ENCODE measurements at places on chromosomes 2 and 18.
A peak's percentile ranks its signal among the peaks of the same experiment; 100 is the strongest.

- no peak for DNase-seq
These were observed 608.1 kb downstream of the LRP1B start for GRCh38 chr2:141522702-141523101.

DNA sequence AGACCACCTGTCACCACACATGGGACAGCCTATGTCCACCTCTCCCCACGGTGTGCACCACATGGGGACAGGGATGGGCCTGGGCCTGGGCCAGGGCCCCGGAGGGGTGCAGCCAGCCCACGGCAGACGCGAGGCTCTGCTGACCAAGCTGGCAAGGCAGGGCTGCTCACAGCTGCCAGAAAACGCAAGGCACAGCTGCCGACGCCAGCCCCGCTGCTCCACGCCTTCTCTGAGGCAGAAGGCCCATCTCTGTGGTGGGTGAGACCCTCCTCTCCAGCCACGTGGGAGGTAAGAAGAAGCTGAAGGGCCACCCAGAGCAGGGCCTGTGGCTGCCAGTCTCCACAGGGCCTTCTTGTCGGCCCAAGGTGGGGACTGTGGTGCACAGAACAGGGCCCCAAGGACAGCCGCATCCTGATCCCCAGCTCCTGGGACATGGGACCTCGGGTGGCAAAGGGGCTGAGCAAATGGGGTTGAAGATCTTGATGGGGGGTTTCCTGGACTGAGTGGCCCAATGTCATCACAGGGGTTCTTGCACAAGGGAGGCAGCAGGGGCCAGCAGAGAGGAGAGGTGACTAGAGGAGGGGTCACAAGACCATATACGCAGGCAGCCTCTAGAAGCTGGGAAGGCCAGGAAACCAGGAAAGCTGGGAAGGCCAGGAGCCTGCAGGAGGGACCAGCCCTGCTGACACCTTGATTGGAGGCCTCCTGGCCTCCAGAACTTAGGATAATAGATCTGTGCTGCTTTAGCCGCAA lies 72.3 kb downstream of the NDUFA10 start:
- no peak for DNase-seq

DNA sequence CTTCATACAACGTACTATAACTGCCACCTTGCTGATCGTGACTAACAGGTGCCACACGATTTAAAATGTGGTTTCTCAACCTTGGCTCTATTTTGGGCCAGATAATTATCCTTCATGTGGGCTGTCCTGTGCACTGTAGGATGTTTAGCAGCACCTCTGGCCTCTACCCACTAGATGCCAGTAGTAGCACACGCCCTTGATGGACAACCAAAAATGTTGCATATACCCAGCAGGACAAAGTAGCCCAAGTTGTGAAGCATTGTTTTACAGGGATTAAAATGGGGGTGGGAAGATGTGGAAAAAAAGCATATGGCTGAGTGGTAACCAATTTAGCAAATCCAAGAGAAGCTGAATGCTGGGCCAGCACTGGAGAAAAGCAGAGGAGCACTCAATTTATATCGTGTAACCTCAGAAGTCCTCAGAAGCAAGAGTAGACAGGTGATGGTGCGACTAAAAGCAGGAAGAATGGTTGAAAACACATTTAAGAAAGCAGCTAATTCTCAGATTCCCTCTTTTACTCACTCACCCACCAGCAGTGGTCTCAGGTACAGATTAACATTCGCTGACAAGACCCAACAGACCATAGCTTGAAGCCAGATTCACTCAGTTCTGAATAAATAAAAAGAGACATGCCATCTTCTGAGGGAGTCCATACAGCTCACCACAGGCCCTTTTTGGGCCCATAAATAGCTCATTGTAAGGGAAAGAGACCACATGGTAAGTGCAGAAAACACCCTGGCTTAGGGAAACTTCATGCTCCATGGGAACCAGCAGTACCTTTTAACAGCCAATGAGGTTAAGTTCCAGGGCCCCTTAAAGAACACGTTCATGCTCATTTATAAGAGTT lies 50.6 kb downstream of the RAPH1 start:
- peak; percentile 62 for DNase-seq

DNA sequence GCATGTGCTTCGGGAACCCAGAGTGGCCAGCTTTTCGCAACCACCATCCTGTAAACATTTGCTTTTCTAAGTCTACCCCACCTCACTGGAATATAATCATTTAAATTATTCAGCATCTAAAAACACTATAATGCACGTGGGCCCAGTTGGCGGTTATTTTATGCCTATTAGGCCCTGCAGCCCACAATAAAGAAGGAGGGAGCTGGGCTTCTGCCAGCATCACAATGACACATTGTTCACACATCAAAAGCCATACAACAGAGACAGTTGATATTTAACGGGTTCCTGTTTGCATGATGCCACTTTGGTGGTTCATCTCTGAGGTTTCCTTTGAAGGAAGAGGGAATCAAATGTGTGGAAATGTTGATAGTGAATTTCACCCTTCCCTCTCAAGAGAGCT lies 916.0 kb upstream of the CELF4 start:
- DNase-seq = no peak

GRCh38 chr2:101388232-101388631 lies 929 bp upstream of the CREG2 start:
- DNase-seq = no peak

All from CD4-positive, alpha-beta T cell treated with Interleukin-15 for 4 hours (primary cell).